ENCODE measurements at places on chromosomes 2 and 18. TPM values are rescaled to one million over a fixed set of nuclear protein-coding genes. Genes with fewer than 3 reads are reported as not detected.

The RTTN gene
- 5.2 TPM for total RNA-seq

The ABCG8 gene
- not detected for total RNA-seq

The REG3G gene
- not detected for total RNA-seq

The MALL gene
- total RNA-seq: 138 TPM

The GCG gene
- total RNA-seq: not detected

The ACTR3 gene
- total RNA-seq: 315 TPM

The SRBD1 gene
- total RNA-seq: 7.7 TPM

The CCDC138 gene
- total RNA-seq: 8.1 TPM

The INO80B gene
- 55.7 TPM for total RNA-seq

The IL36B gene
- 0.09 TPM for total RNA-seq

The CLEC4F gene
- total RNA-seq: not detected

The TMEFF2 gene
- 0.31 TPM for total RNA-seq

The GALNT3 gene
- total RNA-seq: not detected

The SLC4A5 gene
- total RNA-seq: 0.32 TPM

The FAM237A gene
- total RNA-seq: not detected

The TCF7L1 gene
- total RNA-seq: 6.7 TPM

The LTBP1 gene
- total RNA-seq: 16.8 TPM

The HOXD10 gene
- total RNA-seq: 6.8 TPM

The C2orf80 gene
- not detected for total RNA-seq

The AMER3 gene
- not detected for total RNA-seq

The ACVR1C gene
- 0.02 TPM for total RNA-seq

The ZNF2 gene
- 3.0 TPM for total RNA-seq

The SOX11 gene
- total RNA-seq: not detected

The ADAM23 gene
- total RNA-seq: 8.5 TPM

The CDH20 gene
- not detected for total RNA-seq

The SULT1C4 gene
- not detected for total RNA-seq

The RGPD6 gene
- total RNA-seq: 7.3 TPM

The RAD51AP2 gene
- total RNA-seq: not detected

All from A549 treated with CORT108297 at 1 μM for 4 hours (cell line).